Stimulated activated CD8-positive, alpha-beta memory T cell treated with anti-CD3 and anti-CD28 coated beads, Interleukin-4, amount 100 ng/mL, for 1 hour (primary cell): ENCODE measurements at places on chromosomes 12 and 14.

- no peak for DNase-seq
These were observed 11.6 kb downstream of the KRT7 start for GRCh38 chr12:52244615-52244994.

GRCh38 chr14:59664741-59665140, 88.1 kb upstream of the CCDC175 start:
- no peak for DNase-seq

- no peak for DNase-seq
These were observed 1044.8 kb downstream of the BCL11B start for GRCh38 chr14:98227000-98227726.

- no peak for DNase-seq
These were observed 434.5 kb downstream of the MDGA2 start for GRCh38 chr14:47240748-47241437.

GRCh38 chr14:89027097-89027740, 202.8 kb downstream of the TTC8 start:
- peak; percentile 15 for DNase-seq

GRCh38 chr14:30519961-30520360, 39.0 kb upstream of the G2E3 start:
- no peak for DNase-seq

- no peak for DNase-seq
These were observed 31.9 kb downstream of the IRF2BPL start for GRCh38 chr14:76996563-76997146.

GRCh38 chr14:39977198-39977597, 545.0 kb upstream of the FBXO33 start:
- DNase-seq = no peak

DNA sequence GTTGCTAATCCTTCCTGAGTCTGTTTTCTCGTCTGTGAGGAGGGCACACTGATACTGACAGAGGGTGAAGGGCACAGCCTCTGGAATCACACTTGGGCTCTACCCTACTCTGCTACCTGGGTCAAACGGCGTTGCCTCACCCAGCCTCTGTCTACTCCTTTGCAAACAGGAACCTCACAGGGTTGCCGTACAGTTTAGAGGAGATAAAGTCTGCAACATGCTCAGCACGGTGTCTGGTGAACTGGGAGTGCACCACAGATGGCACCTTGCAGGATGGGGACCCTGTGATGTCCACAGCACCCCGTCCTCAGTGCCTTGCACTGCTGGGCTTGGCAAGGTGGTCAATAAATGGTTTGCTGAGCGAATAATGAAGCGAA, 38.3 kb downstream of the TESC start:
- no peak for DNase-seq
